ENCODE measurements at places on chromosomes 2 and 18.

- no peak for DNase-seq
Observed at GRCh38 chr2:216757532-216757931, 62.2 kb upstream of the IGFBP5 start.

DNA sequence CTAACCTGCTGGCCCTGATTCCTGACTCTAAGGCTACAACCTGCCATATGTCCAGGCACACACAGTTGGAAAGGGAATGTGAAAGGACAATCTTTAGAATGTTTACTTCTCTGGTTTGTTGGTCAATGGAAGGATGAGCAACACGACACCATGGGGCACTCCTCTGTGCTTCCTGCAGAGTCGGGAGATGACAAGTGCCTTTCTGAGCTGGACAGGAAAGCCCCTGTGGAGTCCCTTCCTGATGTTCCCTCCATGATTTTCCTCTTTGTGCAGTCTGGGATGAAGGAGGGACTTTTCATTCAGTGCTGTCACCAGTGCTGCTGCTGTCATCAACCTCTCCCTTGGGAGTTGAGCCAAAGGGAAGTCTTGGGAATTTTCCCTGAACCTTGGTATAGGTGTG lies 22.6 kb upstream of the SERPINB7 start:
- DNase-seq, result no peak

DNA sequence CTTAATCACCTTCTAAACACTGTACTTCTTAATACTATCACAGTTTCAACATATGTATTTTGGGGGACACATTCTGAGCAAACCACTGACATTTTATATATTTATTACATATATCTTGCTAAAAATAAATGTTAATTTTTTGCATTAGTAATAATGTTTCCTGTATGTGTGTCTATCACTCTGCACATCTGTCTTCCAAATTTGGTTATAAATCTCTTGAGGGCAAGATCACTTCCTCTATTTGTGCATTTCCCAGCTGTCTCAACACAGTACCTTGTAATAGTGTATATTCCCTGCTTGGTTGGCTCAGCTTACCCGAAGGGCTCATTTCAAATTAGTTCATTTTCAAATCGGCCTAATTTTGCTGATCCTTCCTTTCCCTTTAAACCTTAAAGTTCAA lies 617.1 kb upstream of the GYPC start:
- no peak for DNase-seq

- no peak for DNase-seq
Observed at GRCh38 chr2:9762164-9762563, 81.1 kb upstream of the TAF1B start.

DNA sequence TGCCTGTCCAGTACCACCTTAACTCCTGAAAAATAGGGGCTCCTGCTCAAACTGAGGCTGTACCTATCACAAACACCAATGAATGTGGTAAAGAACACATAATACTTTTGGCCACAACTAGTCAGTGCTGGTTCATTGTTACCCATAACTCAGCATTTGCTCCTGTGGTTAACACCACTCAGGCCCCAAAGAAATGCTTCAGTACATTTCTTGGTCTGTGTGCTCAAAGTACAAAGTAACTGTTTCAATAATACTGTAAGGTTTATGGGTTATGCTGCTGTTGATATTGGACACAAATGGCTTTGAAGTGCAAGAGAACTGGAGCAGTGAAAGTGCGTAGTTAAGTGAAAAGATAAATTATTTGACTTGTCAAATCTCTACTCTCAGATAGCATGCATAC lies 95.0 kb upstream of the TACR1 start:
- no peak for DNase-seq

All from activated naive CD4-positive, alpha-beta T cell treated with Interleukin-2 at 50 U/mL for 16 hours (primary cell).